ENCODE measurements at places on chromosomes 6 and 20. TPM values are rescaled to one million over a fixed set of nuclear protein-coding genes. Genes with fewer than 3 reads are reported as not detected.

DNA sequence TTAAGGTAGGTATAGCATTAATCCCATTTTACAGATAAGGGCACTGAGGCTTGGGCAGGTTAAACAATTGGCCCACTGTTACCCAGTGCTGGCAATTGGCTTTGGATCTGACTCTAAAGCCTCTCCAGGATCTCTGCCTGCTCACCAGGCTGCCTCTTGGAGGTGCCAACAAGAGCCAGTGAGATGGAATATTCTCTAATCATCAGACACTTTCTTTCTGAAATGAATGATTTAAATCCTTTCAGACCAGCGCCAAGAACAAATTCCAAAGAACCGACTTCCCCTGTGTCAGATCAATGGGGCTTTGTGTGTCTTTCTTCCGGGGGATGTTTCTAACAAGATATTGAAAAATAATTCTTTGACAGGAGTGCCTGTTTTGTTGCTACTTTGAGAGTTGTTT lies 23.6 kb downstream of the CYP39A1 start:
- DNase-seq, result no peak

DNA sequence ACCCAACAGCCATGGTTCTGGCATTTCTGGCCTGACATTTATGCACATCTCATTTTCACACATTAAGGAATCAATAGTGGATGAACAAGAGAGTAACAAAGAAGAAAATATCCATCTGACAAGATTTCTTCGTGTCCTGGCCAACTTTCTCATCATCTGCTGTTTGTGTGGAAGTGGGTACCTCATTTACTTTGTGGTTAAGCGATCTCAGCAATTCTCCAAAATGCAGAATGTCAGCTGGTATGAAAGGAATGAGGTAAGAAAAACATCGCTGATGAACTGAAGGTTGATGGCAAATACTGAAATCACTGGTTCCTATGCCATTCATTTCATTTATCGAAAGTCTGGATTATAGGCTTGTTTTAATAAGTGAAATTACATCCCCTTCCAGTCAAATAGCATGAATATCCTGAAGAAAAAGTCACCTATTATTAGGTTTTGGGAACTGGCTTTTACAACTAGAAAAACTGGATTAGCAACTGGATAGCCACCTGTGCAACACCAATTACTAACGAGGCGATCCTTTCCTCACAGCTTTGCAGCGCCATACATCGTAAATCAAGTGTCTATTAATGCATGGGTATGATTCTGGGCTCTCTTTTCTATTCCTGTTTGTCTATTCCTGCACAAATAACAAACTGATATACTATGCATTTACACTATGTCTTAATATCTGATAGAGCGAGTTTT lies 50.2 kb upstream of the NOP56 start:
- no peak for DNase-seq

Gene HLA-F
- total RNA-seq, result 29.4 TPM

DNA sequence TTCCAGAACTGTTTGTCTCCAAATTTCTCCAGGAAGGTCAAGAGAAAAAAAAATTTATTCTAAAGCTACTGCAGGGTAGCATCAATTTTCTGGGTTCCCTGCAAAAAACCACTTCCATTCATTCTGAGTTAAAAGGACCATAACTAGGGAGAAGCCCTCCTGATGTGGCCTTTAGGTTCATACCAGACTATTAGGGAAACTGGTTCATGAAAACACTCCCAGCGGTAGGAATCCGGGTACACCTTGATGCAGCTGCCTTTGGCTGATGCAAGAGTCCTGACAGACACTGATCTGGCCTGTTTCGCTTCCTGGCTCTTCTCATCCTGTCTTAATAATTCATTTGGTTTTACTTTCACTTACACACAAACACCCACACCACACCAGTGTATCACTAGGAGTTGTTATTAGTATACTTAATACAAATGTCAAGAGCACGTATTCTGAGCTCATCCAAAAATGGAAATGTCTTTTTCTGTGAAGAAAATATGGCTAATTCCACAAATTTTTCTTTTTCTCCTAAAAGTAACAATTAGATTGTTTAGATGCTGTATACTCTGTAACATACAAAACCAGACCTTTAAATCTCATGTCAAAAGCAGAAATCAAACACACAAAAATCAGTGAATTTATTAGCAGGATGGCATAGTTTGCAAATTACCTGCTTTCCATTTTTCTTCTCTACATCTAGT lies 38.4 kb upstream of the ARHGAP18 start:
- DNase-seq, result no peak

DNA sequence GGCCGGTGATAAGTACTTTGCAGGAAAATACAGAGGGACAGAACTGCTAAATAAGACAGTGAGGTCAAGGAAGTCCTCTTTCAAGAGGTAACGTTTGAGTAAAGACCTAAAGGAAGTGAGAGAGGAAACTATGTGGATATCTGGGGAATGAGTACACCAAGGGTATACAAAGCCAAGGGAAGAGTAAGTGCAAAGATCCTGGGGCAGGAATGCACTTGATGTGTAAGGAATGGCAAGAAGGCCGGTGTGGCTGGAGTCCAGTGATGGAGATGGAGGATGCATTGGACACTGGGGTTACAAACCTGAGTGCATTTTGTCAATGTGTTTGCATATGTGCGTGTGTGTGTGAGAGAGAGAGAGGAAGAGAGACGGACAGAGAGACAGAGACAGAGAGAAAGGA lies 32.1 kb upstream of the TGM2 start:
- no peak for DNase-seq

Gene PCIF1
- 21.9 TPM for total RNA-seq

Data from left ventricle myocardium inferior (tissue), 1 donor.